ENCODE measurements at places on chromosomes 13 and 19.

GRCh38 chr19:27740396-27740795 lies 1472.6 kb downstream of the UQCRFS1 start:
- peak; percentile 47 for DNase-seq

DNA sequence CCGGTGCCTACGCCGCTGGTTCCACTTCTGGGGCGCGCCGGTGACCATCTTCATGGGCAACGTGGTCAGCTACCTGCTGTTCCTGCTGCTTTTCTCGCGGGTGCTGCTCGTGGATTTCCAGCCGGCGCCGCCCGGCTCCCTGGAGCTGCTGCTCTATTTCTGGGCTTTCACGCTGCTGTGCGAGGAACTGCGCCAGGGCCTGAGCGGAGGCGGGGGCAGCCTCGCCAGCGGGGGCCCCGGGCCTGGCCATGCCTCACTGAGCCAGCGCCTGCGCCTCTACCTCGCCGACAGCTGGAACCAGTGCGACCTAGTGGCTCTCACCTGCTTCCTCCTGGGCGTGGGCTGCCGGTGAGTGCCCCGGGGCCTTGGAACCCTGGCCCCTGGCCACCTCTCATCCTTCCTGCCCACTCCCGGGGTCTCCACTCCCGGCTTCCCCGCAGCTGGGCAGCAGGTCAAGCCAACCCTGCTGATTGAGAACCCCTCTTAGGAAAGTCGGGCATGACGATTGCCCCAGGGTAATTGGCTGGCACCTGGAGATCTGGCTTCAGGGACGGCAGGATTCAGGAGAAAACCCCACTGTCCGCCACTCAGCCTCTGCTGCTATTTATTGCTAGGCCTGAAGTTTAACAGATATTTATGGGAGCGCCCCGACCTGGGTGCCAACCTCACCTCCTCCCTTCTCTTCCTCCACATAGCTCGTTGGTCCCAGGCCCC lies 39.1 kb downstream of the TRPM4 start:
- no peak for DNase-seq

DNA sequence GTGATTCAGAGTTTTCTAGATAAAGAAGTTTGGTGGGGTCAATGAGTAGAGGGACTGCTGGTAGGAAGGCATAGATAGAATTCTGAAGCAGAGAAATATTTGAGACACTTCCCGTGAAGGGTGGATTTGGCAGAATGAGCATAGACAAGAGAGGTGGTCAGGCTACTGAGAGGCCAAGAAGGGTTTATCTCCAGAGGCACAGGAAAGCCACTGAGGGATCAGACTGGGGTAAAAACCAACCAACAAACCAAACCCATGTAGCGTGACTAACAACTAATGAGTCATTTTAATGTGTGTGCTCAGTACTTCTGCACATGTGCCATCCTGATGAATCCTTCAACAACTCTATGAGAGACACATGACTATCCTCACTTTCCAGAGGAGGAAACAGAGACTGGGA lies 60.0 kb upstream of the SERP2 start:
- peak; percentile 67 for DNase-seq

DNA sequence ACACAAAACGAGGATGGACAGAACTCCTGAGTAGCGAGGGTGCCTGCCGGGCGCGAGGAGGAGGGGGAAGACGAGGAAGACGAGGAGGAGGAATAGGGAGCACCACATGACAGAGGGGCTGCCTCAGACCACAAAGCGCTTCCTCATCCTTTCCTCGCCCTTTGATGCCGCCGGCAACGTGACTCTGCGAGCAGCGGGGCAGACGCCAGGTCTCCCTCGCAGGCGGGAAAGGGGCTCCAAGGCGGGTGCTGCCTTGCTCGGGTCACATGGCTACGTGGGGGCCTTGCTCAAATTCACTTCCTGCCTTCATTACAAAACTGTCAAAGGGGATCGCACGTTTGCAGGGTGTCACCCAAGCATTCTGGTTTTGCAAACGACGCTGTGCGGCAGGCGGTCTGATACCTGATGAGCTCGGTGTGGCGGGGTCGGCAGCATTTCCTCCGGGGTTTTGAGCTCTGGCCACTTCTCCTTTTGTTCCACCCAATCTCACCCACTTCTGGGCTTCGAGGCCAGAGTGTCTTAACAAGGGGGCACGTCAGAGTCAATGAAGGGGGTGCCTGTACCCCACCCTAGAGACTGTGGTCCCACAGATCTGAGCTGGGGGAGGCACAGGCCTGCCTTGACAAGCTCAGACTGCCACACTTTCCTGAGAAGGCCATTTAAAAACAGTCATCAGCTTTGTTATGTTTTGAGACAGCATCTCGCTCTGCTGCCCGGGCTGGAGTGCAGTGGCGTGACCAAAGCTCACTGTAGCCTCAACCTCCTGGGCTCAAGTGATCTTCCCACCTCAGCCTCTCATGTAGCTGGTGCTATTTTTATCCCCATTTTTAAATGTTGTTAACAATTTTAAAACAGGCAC lies 14.9 kb downstream of the MAP2K2 start:
- DNase-seq: no peak

DNA sequence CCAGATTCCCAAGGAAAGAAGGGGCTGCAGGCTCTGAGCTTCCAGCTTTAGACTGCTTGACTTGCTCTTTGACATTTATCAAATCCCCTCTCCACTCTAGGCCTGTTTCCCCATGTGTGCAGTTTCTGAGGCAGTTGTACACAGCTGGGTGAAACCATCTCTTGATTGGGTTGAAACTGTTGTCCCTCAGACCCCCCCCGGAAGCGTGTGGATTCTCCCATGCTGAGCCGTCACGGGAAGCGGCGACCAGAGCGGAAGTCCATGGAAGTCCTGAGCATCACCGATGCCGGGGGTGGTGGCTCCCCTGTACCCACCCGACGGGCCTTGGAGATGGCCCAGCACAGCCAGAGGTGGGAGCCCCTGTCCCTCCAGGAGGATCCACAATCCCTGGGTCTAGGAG lies 19.7 kb downstream of the BRSK1 start:
- no peak for DNase-seq

DNA sequence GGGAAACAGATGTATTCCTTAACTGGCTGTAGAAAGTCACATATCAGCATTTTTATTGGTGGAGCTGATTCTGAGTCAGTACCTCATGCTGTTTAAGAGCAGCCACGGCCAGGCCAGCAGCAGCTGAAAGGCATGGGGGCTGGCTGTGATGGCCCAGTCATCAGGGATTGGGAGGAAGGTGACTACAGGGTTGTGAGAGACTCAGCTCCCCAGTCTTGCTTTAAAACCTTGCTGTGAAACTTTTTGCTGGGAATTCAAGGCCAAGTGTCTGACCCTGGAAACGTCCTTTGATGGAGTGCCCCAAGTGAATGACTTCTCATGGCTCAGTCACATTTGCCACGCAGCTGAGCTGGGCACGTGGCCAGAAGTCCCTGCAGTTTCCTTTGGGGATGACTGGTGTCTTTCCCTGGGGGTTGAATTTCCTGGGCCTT lies 39.1 kb upstream of the RNF113B start:
- DNase-seq: no peak

- no peak for DNase-seq
Observed at GRCh38 chr13:88601949-88602348, 930.8 kb downstream of the SLITRK5 start.

GRCh38 chr19:29596080-29596727 lies 9.9 kb upstream of the POP4 start:
- no peak for DNase-seq

- no peak for DNase-seq
Observed at GRCh38 chr19:1839658-1840540, 8.4 kb downstream of the REXO1 start.

DNA sequence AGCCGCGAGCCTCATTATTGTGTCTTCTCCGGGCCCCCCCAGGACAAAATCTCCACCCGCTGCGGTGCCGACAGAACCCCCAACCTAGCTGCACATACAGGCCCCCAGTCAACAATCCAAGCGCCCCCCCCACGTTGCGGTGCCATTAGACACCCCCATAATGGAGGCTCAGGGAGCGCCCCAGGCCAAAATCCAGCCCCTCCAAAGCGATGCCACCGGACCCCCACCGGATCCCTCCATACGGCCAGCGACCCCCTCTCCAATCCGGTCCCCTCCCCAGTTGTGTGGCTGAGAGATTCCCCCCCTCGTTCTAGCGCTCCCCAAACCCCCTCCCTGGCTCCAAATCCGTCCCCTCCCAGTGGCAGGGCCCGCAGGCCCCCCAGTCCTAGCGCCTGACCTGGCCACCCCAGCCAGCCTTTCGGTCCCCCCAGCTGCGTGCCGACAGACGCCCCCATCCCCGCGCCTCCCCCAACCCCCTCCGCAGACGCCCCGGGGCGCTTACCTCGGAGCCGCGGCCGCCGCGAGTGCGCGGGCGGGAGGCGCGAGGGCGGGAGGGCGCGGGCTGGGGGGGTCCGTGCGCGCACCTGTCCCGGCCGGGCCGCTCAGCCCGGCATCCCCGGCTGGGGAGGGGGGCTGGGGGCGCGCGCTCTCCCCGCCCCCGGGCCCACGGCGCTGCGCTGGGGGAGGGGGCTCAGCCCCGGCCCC lies 21.6 kb upstream of the SEMA6B start:
- no peak for DNase-seq

DNA sequence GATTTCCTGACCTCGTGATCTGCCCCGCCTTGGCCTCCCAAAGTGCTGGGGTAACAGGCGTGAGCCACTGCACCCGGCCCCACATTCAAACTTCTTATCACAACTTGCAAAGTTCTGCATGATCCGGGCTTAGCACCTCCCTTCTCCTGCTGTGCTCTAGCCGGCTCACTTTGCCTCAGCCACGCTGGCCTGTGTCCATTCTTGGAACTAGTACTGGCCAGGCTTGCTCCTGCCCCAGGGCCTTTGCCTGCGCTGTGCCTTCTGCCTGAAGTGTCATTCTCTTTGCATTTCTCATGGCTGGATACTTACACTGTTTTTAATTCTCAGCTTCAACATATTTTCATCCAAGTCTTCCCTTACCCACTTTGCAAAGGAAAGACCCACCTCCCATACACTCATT lies 29.9 kb downstream of the CACNG6 start:
- no peak for DNase-seq

DNA sequence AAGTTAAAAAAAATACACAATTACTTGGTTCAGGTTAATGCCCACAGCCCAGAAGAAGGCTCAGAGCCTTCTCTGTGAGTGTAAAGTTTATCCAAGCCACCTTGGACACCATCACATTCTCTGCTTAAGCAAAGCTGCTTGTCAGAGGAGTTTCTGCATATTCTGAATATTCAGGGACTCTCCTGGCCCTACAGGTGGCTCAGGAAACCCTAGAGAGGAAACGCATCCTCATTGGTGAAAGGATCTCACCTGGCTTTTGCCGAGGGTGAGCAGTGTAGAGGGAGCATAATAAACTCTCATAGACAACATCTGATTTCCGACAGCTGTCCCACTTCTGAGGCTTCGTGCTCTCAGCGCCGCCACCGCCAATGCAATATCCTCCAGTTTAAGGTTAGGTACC lies 239.9 kb upstream of the TSHZ3 start:
- DNase-seq: peak; percentile 54

GRCh38 chr13:106503272-106503671 lies 32.2 kb downstream of the EFNB2 start:
- no peak for DNase-seq

DNA sequence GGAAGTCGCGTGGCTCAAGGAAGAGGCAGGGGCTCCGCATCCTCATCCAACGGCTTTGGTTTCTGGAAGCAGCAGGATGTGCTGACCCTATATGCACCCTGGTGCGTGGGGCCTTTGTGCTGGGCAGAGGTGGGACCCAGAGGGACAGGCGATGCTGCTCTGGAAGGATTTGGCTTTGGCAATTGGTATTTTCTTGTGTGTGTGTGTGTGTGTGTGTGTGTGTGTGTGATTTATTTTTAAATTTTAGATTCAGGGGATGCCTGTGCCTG lies 321.9 kb upstream of the ZNF507 start:
- DNase-seq: no peak

DNA sequence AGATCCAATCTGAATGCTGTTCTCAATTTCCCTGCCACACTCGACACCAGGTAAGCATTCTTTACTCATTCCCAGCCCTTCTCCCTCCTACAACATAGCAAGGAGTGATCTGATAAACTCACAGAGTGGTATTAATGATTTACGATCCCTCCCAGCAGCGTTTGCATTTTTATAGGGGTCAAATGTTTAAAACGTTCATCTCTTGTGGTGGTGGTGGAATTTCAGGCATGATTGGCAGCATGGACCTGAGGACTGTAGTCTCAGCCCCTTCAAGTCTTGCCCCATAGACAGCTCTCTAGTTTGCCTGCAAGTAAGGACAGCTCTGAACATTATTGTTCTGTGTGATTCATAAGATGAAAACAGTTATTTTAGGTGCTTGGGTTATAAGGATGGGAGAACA lies 565.7 kb downstream of the EFNB2 start:
- DNase-seq: peak; percentile 11

DNA sequence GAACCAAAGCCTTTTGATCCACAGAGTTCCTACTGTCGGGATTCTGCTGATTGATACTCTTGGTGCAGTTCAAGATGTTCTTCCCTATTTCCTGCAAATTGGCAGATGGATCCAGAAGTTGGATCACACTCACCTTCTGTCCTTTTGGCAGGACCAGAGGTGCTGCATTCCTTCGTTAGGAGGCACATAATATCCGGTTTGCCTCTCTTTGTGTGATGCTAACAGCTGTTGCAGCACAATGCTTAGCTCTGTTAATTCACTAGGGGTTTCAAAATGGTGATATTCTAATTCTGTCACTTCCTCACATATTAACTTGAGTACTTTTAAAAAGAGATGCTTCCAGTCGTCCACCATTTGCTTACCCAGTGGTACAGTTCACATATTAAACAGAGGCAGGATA lies 15.2 kb upstream of the CHST8 start:
- DNase-seq: no peak

DNA sequence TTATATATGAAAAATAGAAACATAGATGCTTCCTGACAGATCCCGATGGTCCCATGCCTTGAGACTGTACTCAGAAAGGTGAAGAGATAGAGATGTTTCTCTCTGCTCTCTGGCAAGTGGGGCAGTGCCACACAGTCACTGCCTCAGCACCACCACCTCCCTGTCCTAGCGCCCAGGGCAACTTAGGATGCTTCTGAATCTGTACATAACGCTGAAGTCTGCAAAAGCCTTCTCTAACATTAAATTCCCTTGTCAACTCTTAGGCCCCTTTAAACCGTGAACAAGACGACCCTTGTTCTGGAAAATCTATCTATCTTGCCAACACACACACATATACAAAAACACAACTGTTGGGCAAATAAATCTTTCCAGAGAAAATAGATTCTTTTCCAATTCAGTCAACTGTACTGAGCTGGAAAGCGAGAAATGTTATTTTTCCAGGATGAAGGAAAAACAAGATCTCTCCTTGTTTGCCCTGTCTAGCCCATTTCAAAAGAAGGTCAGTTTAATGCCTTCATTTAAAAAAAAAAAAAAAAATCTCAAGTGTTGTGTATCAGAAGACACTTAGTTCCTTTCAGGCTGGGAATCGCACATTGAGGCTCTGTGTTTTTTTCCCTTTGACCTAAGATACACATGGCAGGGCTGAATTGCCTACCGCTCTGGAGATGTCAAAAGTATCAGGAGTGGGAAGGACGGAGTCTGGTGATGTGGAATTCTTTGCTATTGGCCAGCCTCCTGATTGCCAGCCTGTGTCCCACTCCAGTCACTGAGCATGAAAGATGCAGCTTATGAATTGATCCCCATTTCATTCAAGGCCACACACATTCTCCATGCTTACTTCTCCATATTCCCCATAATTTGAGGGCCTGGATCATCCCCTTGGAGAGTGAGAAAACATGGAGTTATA lies 241.4 kb downstream of the LACC1 start:
- DNase-seq: no peak

- DNase-seq: no peak
Observed at GRCh38 chr19:7868671-7869452, 5.3 kb downstream of the PRR36 start.

GRCh38 chr19:51703575-51704515 lies 10.7 kb downstream of the SPACA6 start:
- DNase-seq: no peak

All from vagina (tissue), 2 donors.